Fibroblast of lung (primary cell): ENCODE measurements at places on chromosomes 13 and 19. TPM values are rescaled to one million over a fixed set of nuclear protein-coding genes. Genes with fewer than 3 reads are reported as not detected.

The ADAMTSL5 gene
- total RNA-seq, result 1.5 and 3.1 TPM in 2 replicates

The LILRB1 gene
- not detected in 2 replicates for total RNA-seq

The GPC5 gene
- 0.17 TPM in 1 of 2 replicates, not detected in the other for total RNA-seq

The CLN5 gene
- 37.8 and 38.0 TPM in 2 replicates for total RNA-seq

The CFD gene
- total RNA-seq, result 18.8 and 206 TPM in 2 replicates

The SLC5A5 gene
- total RNA-seq, result not detected in 2 replicates

The CEACAM4 gene
- total RNA-seq, result not detected in 2 replicates

The CD37 gene
- not detected in 2 replicates for total RNA-seq

The TLE2 gene
- 3.8 and 4.9 TPM in 2 replicates for total RNA-seq

The MAU2 gene
- total RNA-seq, result 21.1 and 29.4 TPM in 2 replicates

The CYP4F2 gene
- not detected in 2 replicates for total RNA-seq

The VSTM1 gene
- not detected in 2 replicates for total RNA-seq

The CACTIN gene
- total RNA-seq, result 19.7 and 20.0 TPM in 2 replicates

The ZNF700 gene
- total RNA-seq, result 7.4 and 12.4 TPM in 2 replicates

The LSR gene
- 0.26 and 0.33 TPM in 2 replicates for total RNA-seq

The KCNRG gene
- total RNA-seq, result 7.4 and 7.7 TPM in 2 replicates

The RTBDN gene
- total RNA-seq, result not detected in 2 replicates

The FCGBP gene
- total RNA-seq, result 0.33 and 0.51 TPM in 2 replicates

GRCh38 chr19:28019371-28019770 is 1193.6 kb downstream of the UQCRFS1 start:
- no peaks in the 10 kb centered on the region for H3K4me1 ChIP-seq
- DNase-seq, result no peak
- no peak overlapping the region for H3K27ac ChIP-seq
- no peak overlapping the region for H3K4me3 ChIP-seq

- H3K4me1 ChIP-seq, result no peaks in the 10 kb centered on the region
- H3K27ac ChIP-seq, result no peak overlapping the region
- H3K36me3 ChIP-seq, result no peaks in the 10 kb centered on the region
- H3K4me3 ChIP-seq, result no peak overlapping the region
- no peak for DNase-seq
These were observed 14.6 kb upstream of the SERPINE3 start for GRCh38 chr13:51324714-51325420.

GRCh38 chr13:56510836-56511235 is 629.9 kb upstream of the PRR20A start:
- DNase-seq, result no peak
- H3K27ac ChIP-seq, result no peak overlapping the region
- no peaks in the 10 kb centered on the region for H3K4me1 ChIP-seq
- no peak overlapping the region for H3K4me3 ChIP-seq

GRCh38 chr13:99085139-99085807 is 107.4 kb upstream of the DOCK9 start:
- no peaks in the 10 kb centered on the region for H3K36me3 ChIP-seq
- H3K27ac ChIP-seq, result no peak overlapping the region
- peak overlapping the region; percentile 29 for H3K4me3 ChIP-seq
- DNase-seq, result no peak

- peak; percentile 87 for DNase-seq
- H3K36me3 ChIP-seq, result no peaks in the 10 kb centered on the region
- H3K4me1 ChIP-seq, result no peaks in the 10 kb centered on the region
These were observed 431.3 kb downstream of the SLITRK6 start for GRCh38 chr13:85367887-85368286.

DNA sequence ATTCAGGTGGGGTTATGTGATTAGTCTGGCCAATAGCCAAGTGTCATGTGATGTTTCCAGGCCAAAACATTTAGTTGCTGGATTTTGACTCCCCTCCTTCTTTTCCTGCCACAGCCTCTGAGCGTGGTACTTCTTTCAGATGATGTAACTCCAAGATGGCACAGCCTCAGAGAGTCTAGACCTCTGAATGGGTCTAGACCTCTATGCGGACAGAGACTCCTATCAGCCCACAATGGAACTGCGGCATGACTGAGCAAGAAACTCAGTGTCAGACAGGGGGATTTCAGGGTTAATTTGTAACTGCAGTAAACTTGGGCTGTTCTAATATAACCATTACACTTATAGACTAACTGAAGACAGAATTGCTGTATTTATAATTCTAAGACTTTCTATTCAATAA is 42.6 kb upstream of the ZDHHC20 start:
- H3K4me3 ChIP-seq, result no peak overlapping the region
- H3K27me3 ChIP-seq, result no peaks in the 10 kb centered on the region
- H3K4me1 ChIP-seq, result no peaks in the 10 kb centered on the region
- no peaks in the 10 kb centered on the region for H3K36me3 ChIP-seq
- DNase-seq, result no peak

DNA sequence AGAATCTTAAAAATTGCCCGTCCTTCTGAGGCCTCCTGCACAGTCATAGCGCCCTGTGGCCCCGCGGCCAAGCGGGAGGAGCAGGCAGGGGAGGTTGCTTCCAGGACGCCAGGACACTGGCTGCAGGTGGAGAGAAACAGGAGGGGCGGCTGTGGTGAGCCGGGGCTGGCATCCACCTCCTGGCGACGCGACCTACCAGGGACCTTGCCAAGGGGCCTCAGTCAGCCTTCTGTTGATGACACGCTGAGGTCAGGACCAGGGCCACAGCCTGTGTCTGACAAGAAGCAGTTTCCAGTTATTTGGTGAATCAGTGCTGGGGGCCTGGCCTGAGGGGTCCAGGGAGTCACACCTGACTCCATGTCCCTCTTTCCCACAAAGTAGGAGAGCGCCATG is 13.3 kb upstream of the MKNK2 start:
- H3K36me3 ChIP-seq, result no peaks in the 10 kb centered on the region
- no peak for DNase-seq
- H3K4me3 ChIP-seq, result no peak overlapping the region

GRCh38 chr19:17184371-17184841 is 30.8 kb upstream of the USE1 start:
- no peak for DNase-seq
- H3K4me3 ChIP-seq, result no peak overlapping the region
- H3K27ac ChIP-seq, result no peak overlapping the region
- H3K27me3 ChIP-seq, result no peaks in the 10 kb centered on the region
- H3K36me3 ChIP-seq, result peaks cover 35% of the 10 kb centered on the region

DNA sequence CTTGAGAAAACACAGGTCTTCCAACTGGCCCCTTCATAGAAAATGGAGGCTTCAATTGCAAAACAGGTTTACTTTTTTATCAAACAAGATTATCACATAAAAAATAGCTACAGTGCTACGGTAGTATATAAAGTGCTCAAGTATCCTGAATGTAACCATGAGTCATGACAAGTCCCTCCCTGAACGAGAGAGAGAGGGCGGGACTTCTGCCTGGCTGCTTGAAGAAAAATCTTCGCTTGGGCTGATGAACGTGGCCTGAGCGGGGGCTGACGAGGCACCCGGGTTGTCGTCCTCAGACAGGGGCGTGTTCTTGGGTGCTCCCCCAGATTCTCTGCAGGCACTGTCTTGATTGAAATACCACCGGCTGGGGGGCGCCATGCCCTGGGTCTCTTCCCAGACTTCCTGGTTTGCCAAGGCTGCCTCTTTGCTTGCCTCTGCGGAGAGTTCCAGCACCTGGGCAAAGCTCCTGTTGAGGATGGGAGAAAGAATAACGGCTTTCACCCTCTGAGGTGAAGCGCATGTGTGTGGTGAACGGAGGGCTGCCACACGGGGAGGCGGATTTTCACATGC is 23.2 kb upstream of the CPAMD8 start:
- DNase-seq, result peak; percentile 63
- no peak overlapping the region for H3K27ac ChIP-seq
- H3K36me3 ChIP-seq, result peaks cover 3% of the 10 kb centered on the region
- H3K4me1 ChIP-seq, result no peaks in the 10 kb centered on the region
- H3K27me3 ChIP-seq, result no peaks in the 10 kb centered on the region
- H3K4me3 ChIP-seq, result no peak overlapping the region

DNA sequence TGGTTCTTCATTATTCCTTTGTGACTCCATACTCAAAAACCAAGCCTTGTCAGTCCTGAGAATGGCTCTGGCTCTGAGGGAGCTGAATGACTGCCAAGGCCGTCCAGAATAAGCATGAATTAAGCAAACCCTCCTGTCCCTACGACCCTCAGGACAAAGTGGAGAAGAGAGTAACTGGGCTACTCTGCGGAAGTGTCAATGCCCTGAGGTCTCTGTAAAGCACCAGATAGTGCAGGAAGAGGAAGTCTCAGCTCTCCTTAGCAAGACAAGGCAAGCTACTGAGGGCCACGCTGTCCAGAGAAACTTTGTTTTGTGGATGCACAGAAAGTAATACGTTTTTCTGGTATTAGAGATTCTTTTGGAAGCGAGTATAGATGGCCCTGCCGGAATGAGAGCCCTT is 94.1 kb downstream of the RNASEH2B start:
- no peak for DNase-seq
- H3K36me3 ChIP-seq, result no peaks in the 10 kb centered on the region
- no peak overlapping the region for H3K27ac ChIP-seq
- no peak overlapping the region for H3K4me3 ChIP-seq

- no peak overlapping the region for H3K27ac ChIP-seq
- H3K36me3 ChIP-seq, result peaks cover 3% of the 10 kb centered on the region
- H3K27me3 ChIP-seq, result no peaks in the 10 kb centered on the region
- H3K4me1 ChIP-seq, result peaks cover 2% of the 10 kb centered on the region
These were observed 180.7 kb downstream of the STK24 start for GRCh38 chr13:98396071-98396710.

GRCh38 chr13:77002590-77003190 is 10.8 kb downstream of the CLN5 start:
- no peaks in the 10 kb centered on the region for H3K4me1 ChIP-seq
- no peak overlapping the region for H3K4me3 ChIP-seq
- H3K36me3 ChIP-seq, result peaks cover 2% of the 10 kb centered on the region
- DNase-seq, result peak; percentile 24
- no peak overlapping the region for H3K27ac ChIP-seq

- H3K36me3 ChIP-seq, result peaks cover 2% of the 10 kb centered on the region
- peak overlapping the region; percentile 75 for H3K4me3 ChIP-seq
- peak overlapping the region; percentile 99 for H3K27ac ChIP-seq
- no peak for DNase-seq
- H3K4me1 ChIP-seq, result peaks cover 15% of the 10 kb centered on the region
These were observed 857 bp downstream of the IER2 start for GRCh38 chr19:13150931-13151604.

- H3K27me3 ChIP-seq, result no peaks in the 10 kb centered on the region
- H3K4me1 ChIP-seq, result no peaks in the 10 kb centered on the region
- no peak for DNase-seq
- no peak overlapping the region for H3K4me3 ChIP-seq
These were observed 197.9 kb upstream of the ZNF536 start for GRCh38 chr19:30174357-30174645.

- DNase-seq, result no peak
- peaks cover 29% of the 10 kb centered on the region for H3K27me3 ChIP-seq
- no peak overlapping the region for H3K4me3 ChIP-seq
- H3K36me3 ChIP-seq, result no peaks in the 10 kb centered on the region
These were observed 547 bp downstream of the KCNN1 start for GRCh38 chr19:17967257-17968051.

- DNase-seq, result no peak
- H3K4me1 ChIP-seq, result no peaks in the 10 kb centered on the region
These were observed 8.8 kb downstream of the TSSK6 start for GRCh38 chr19:19506592-19506991.

GRCh38 chr19:44677019-44677811 is 5.9 kb downstream of the CEACAM19 start:
- peaks cover 8% of the 10 kb centered on the region for H3K36me3 ChIP-seq
- DNase-seq, result peak; percentile 77
- no peak overlapping the region for H3K4me3 ChIP-seq
- H3K27ac ChIP-seq, result peak overlapping the region; percentile 4
- H3K4me1 ChIP-seq, result no peaks in the 10 kb centered on the region
- no peaks in the 10 kb centered on the region for H3K27me3 ChIP-seq

DNA sequence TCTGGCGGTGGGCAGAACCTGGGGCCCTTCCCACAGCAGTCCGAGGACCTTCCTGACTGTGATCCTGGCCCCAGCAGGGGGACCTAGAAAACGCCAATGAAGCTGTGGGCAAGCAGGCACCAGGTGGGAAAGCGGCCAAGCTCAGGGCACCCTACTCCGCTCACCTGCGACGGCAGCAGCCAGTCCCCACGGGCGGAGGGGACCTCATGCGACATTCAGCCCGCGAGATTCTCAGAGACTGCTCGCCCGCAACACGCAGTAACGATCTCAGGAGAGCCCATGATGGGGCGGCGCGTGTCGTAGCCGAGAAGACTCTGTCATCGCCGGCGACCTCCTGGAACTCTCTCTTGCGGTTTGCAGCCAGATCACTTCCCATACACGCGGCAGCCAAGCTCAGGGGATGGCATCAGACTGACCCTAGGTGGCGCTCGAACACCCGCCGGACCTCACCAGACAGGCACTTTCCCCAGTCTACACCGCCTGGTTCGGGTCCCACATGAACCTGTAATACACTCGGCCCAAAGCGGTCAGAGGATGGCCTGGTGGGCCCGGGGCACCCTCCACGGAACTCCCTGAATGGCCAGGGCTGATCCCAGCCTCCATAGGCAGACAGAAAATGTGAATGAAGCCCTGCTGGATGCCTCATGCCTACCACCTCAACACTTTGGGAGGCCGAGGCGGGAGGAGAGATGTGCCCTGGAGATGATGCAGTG is 26.5 kb downstream of the MAN2B1 start:
- H3K4me1 ChIP-seq, result no peaks in the 10 kb centered on the region

GRCh38 chr19:15286688-15287365 is 45.5 kb downstream of the BRD4 start:
- peaks cover 38% of the 10 kb centered on the region for H3K4me1 ChIP-seq
- no peaks in the 10 kb centered on the region for H3K27me3 ChIP-seq
- no peak overlapping the region for H3K4me3 ChIP-seq
- H3K36me3 ChIP-seq, result no peaks in the 10 kb centered on the region
- no peak overlapping the region for H3K27ac ChIP-seq
- no peak for DNase-seq

DNA sequence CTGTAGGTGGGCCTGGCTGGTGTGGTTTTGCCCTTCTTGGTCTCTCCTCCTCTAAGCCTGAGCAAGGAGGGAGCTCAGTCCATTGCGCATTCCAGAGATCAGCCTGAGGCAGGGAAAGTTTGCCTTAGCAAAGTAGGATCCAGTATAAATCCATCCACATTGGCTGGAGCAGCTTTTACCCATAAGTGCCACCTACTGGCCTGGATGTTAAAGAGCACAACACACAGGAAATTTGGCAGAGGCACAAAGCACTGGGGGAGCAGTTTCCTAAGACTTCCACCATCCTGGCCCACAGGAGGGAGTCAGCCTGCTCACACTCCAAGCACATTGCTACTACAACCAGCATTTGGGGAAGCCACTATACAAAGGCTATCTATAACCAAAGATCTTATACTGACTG is 1124.2 kb downstream of the SLITRK1 start:
- no peak overlapping the region for H3K27ac ChIP-seq
- no peaks in the 10 kb centered on the region for H3K36me3 ChIP-seq
- no peaks in the 10 kb centered on the region for H3K4me1 ChIP-seq
- H3K27me3 ChIP-seq, result no peaks in the 10 kb centered on the region
- no peak overlapping the region for H3K4me3 ChIP-seq
- no peak for DNase-seq

- no peak for DNase-seq
- no peak overlapping the region for H3K27ac ChIP-seq
- H3K4me1 ChIP-seq, result no peaks in the 10 kb centered on the region
These were observed 153.4 kb downstream of the SOX1 start for GRCh38 chr13:112220296-112220875.

- H3K36me3 ChIP-seq, result no peaks in the 10 kb centered on the region
- DNase-seq, result no peak
- H3K4me3 ChIP-seq, result no peak overlapping the region
- H3K27ac ChIP-seq, result no peak overlapping the region
These were observed 121.2 kb downstream of the STARD13 start for GRCh38 chr13:33164331-33164730.
